CD4-positive, alpha-beta T cell treated with Interleukin-6 at 100 ng/mL for 8 hours (primary cell): ENCODE measurements at places on chromosomes 2 and 18.

- no peak for DNase-seq
Measured at GRCh38 chr2:128370468-128371247, 52.0 kb upstream of the HS6ST1 start.

- DNase-seq = no peak
Measured at GRCh38 chr18:74524097-74524496, 10.2 kb upstream of the CNDP1 start.

DNA sequence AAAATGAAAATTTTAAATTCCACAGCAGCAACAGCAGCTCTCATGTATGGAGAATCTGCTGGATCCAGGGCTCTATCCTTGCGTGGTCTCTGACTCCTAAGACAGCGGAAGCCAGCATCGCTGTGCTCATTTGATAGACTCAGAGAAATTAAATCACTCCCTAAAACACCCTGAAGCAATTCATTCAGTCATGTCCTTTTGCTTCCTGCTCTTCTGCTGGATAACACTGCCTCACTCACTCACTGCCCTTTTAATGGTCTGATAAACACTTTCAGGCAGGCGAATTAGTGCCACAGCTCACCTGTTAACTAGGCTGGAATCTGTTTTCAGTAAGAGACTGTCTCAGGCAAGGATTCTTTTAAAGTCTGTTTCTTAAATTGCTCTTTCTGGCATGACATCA is 10.0 kb downstream of the WIPF1 start:
- no peak for DNase-seq

- no peak for DNase-seq
Measured at GRCh38 chr18:73758446-73758845, 389.2 kb downstream of the FBXO15 start.

- peak; percentile 7 for DNase-seq
Measured at GRCh38 chr2:207073801-207074678, 91.7 kb downstream of the KLF7 start.

DNA sequence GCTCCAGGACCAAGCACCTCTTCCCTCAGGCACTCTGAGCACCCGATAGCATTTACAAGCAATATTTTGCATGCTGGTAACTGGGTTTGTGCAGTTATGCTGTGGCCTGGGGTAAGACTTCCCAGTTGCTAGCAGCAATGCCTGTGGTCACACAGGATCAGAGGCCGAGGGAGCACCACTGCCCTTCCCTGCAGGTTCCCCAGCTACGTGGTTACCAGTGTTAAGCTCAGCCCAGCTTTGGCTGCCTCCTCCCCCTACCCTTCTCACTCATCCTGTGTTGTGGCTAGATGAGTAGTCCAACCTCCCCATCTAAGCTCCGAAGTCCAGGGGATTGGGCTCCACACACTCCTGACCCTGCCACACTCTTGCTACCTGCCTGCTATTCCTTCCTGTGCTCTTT is 141.1 kb downstream of the CELF4 start:
- no peak for DNase-seq

DNA sequence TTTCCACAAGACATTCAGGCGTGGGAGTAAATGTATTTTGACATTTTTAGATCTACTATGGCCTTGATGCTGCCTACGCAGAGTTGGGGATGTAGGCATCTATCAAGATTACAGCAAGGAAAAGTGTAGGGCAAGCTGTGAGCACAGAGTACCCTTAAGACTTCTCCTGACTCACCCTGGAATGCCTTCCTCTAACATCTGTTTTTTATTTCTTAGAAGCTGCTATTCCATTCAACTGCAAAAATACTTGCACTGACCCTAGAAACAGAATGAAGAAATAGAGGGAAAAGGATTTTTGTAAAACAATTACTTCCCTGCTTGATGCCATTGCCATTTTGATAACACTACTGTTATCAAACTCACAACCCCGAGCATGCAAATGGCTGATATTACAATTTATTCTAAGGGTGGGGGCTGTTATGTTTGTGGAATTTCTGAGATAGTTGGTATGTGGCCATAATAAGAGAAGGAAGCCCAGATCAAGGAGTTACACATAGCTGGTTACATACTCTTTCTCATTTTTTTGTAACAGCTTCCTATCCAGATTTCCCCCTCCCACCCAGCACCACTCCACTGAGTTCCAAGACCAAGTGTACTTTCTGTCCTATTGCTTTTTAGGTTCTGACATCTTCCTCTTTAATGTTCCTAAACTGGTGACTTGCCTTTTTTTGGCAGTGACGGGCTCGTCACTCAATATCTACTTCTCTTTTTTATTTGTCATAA is 6.0 kb upstream of the ROCK1 start:
- DNase-seq = no peak

- DNase-seq = no peak
Measured at GRCh38 chr2:38876407-38876806, 631 bp downstream of the MORN2 start.

DNA sequence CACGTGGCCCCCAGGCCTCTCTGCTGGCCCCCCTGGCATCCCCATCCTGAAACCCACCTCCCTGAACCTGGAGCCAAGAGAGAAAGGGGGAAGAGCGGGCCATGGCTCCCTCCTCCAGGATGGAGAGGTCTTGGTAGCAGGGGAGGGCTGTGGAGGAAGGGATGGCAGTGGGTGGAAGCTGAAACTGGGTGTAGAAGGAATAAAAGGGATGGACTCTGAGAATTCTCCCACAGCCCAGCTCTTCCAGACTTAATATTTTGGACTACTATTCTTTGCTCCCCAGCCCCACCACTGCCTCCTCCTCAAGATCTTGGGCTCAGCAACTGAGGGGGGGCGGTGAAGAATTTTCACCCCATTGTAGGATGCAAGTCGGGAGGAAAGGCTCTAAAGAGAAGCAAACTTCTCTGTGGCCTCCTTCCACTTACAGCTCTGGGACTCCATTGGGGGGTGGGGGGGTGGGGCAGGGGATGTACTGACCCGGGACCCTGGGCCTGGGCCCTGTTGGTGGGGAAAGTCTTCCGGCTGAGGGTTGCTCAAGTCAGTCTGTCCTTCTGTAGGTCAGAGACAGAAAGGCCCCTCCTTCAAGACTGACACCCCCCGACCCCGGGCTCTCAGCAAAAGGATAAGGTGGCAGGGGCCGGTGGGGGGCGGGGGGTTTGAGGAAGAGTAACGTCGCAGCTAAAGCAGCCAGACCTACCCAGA is 501 bp downstream of the TNS1 start:
- DNase-seq = no peak

DNA sequence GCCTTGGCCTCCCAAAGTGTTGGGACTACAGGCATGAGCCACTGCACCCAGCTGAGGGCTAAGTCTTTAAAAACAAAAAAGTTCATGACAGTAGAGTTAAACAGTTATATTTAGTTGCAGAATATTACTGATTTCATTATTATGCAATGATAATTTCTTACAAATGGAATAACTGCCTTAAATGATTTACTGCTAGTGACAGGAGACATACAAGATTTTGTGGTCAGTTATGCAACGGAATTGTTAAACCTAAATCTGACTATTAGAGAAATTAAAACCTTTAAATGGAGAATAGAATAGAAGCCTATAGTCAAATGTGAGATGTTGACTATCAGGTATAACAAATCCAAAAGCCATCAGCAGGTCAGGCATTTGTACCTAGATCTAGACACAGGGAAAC is 10.3 kb upstream of the DNAJC10 start:
- DNase-seq = no peak

DNA sequence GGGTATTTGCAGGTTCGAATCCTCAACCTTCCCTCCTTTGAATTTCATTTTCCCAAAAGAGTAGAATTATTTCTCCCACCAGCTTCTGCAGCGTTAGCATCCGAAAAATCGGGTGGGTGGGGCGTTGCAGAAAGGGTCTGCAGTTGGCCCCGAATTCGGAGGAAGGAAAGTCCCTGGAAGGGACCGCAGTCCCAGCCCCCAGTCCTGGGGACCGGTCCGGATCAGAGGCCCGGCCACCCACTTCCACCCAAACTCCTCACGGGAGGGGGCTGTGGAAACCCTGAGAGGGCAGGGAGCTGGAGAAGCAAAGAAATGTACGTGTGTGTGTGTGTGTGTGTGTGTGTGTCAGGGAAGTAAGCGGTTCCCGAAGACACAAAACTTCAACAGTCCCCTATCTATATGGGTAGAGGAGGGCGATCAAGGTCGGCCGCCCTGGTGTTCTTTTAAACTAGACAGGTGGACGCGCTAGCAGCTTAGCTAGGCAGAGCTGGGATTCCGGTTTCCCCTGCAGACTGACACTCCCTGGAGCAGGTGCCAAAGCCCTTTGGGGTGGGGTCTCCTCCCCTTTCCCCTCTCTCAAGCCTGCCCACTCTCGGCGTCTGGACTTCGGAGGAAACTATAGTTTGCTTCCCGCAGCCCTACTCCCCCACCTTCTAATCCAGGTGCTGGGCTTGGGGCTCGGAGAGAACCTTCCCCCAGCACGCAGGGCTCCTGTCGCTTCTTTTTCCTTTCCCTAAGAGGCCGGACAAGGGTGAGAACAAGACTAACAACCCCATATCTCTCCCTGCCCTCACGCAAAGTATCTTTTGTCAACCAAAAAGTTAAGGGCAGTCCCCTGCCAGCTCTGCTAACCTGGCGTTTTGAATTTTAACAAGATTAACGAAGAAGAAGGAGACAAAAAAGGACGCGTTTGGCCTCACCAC is 4.8 kb upstream of the ONECUT2 start:
- no peak for DNase-seq

DNA sequence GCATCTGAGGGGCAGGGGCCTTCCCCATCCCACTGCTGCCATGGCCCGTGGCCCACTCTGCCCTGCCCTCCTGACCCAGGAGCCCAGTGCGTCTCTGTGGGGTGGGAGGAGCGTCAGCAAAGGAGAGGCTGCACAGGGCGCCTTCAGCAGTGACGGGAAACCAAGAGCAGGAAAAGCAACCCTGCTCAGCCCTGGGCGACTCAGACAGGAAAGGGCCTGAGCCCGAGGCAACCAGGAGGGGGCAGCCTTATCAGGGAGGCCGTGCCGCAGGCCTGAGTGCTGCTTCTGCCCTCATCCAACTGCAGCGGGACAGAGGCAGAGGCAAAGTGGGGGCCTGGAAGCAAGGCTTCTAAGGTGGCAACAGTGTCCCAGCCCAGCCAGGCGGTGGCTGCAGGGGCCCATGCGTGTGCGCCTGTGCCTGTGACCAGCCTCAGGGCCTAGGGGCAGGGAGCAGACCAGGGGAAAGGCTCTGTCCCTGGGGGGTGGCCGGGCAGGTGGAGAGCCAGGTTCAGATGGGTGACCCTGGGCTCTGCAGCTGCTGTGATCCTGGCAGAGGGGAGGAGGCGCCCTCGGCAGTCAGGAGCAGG is 23.3 kb upstream of the ALPI start:
- no peak for DNase-seq

DNA sequence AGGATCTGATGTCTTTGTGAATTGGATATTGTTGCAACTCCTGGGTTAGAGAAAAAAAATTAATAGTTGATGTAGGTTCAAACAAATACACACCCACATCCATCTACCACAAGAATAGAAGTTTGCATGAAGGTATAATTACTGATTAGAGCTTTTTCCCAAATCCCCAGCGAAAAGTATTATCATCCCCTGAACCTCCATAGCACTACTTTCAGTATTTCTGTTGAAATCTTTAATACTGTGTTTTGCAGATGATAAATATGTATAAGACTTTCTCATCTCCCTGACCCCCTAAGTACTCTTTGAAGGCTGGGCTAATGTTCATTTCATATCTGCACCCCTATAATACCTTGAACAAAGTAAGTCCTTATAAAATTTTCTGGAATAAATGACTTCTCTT is 6.4 kb downstream of the FN1 start:
- no peak for DNase-seq

DNA sequence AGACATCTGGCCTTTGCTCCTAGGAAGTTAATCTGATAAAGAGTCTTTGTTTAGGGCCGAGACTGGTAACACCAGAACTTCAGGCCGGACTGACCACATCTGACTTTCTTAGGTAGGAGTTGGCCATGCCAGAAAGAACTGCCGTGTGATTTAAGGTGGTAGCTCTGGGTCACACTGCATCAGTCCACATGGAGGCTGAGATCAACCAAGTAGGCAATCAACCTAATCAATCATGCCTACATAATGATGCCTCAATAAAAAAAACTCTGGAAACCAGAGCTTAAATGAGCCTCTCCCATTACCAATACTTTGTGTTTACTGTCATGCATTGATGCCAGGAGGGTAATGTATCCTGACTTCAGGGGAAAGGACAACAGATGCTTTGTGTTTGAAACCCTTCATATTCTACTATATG is 44.1 kb upstream of the ORC2 start:
- no peak for DNase-seq

DNA sequence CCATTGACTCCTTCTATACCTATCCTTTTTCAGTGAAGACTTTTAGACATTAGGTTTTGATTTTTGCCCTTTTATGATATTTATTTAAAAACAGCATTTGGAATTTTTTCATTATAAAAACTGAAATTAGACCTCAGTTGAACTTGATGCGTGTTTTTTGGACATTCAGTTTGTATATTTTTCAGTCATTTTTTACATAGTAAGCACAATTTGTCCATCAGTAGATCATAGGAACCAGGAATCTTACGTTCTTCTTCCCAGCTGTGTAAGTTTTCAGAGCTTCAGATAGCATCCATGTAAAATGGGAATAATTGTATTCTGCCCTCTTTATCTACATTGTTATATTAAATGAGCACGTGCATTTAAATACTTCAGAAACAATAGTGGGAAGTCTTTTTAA is 109.1 kb downstream of the WDSUB1 start:
- no peak for DNase-seq

- DNase-seq = no peak
Measured at GRCh38 chr2:109460553-109461324, 153.0 kb downstream of the SEPTIN10 start.

DNA sequence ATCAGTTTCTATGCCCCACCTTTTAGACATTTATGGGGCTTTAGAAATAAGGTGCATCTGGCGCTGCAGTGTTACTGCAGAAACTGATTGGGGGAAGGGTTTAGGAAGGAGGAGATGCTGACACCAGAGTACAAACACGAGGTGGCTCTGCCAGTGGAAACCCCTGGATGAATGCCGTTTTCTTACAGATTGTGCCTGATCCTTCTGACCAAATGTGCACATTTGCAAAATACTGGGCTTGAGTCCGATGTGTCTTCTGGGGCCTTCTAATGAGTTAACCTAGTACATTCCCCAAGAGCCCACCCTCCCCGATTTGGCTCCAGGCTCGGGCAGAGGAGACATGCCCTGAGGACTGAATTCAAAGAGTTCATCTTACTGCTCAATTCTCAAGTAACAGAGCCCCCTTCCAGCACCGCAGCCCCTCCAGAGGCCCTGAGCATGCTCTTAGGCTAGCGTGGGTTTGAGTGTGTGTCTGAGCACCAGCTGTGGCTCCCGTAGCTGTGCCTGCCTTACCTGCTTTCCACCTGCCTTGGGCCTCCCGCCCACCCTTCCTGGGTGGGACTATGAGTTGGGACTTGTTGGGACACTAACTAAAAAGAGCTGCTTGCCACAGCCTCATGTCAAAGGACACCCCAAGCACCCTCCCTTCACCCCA is 116.7 kb upstream of the COPS8 start:
- no peak for DNase-seq
